DMS79 (cell line): ENCODE measurements at places on chromosomes 1 and 21.

DNA sequence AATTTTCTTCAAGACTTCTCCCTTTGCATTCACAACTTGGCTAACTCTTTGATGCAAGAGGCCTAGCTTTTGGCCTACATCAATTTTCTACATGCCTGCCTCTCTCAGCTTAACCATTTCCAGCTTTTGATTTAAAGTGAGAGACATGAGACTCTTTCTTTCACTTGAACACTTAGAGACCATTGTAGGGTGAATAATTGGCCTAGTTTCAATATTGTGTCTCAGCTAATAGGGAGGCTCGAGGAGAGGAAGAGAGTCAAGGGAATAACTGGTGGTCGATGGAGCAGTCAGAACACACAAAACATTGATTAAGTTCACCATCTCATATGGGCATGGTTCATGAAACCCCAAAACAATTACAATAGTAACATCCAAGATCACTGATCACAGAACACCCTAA, 225.5 kb downstream of the TPR start:
- DNase-seq, result no peak

GRCh38 chr1:19811206-19811851, 3.8 kb downstream of the RNF186 start:
- DNase-seq, result no peak

DNA sequence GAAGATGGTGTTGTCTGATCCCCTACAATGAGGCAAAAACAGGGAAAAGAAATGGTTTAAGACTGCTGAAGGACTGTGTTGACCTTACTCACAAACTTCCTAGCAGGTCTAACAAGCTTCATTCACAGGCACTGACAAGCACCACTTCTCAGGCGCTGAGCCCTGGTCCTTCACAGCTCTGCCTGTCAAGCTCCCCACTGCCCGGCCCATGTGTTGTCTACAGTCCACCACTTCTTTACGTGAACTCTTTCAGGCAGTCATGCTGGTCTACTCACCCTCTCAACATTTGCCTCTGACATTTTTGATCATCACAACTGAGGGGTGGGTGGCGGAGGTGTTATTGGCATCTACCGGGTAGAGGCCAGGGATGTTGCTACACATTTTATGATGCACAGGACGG, 40.7 kb upstream of the MYBPHL start:
- no peak for DNase-seq

- DNase-seq, result no peak
Observed at GRCh38 chr1:83996621-83997020, 2.3 kb downstream of the TTLL7 start.

- no peak for DNase-seq
Observed at GRCh38 chr1:155507945-155508344, 54.7 kb downstream of the ASH1L start.

GRCh38 chr1:226512076-226512728, 36.4 kb upstream of the STUM start:
- no peak for DNase-seq

DNA sequence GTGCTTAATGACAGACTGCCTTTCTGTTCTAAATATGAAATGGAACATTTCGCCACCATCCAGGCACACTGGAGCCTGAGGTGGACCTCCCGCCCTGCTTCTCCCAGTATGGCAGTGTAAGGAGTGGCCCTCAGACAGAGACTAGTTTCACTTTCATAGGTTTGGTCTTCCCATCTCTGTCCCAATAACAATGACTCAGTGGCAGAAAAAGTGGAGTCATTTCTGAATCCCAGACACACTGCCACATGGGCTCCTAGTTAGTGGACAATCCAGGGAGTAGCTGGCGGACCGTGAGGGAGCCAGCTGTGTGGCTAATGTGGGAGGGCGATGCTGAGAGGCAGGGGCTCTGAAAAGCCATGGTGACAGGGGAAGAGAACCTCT, 95.6 kb upstream of the TSPAN2 start:
- DNase-seq, result no peak

GRCh38 chr1:147627435-147628110, 42.8 kb downstream of the ACP6 start:
- DNase-seq, result no peak

GRCh38 chr21:33127868-33128242, 57.9 kb downstream of the OLIG1 start:
- no peak for DNase-seq

DNA sequence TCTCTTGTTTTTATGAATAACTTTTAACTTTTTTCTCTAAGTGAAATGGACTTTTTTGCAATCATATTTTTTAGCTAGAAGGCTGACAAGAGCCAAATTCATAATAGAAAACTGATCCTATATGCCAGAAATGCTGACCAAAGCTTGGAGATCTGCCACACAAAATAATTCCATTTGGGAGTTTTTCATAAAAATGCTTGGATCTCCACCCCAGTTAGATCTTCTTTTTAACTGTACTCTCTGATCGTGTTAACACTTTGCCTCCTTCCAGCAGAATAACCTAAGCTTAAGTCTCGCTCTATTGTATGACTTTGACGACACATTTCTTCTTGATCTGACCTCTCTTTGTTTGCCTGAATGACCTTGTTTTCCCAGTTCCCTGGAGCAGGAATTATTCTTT, 16.8 kb downstream of the FLG2 start:
- DNase-seq, result no peak

DNA sequence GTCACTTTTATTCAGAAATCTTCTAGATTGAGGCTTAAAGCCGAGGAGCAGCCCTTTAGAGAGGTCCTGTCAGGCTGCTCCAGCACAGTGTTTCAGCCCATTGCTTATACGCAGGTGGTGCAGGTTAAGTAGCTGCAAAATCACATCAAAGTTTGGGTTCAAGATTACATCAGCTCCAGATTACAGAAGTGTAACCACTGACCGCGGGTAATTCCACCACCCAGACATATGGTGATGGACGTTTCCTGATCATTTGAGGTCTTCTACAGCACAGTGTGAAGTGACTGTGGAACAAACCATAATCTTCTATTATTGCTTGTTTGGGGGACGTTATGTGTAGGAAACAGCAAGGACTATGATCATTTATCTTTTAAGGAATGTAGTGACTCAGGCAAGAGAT, 11.8 kb downstream of the C1orf115 start:
- no peak for DNase-seq

GRCh38 chr1:204870160-204870912, at the start of gene NFASC:
Gene NFASC, plus strand, starts transcription at chr1:204870862. Its CDS starts 73,454 bp downstream, at chr1:204944316.
- no peak for DNase-seq
